SJCRH30 (cell line): ENCODE measurements at places on chromosomes 5 and 9.

- H3K27me3 ChIP-seq: no peaks in the 10 kb centered on the region; the same call in 1 of the 2 replicates
- no peak overlapping the region for H3K27ac ChIP-seq
- peak; percentile 78 for DNase-seq
- H3K4me1 ChIP-seq: peaks cover 13% of the 10 kb centered on the region
- no peaks in the 10 kb centered on the region for H3K36me3 ChIP-seq
Observed at GRCh38 chr9:83959061-83959460, 21.0 kb downstream of the HNRNPK start.

DNA sequence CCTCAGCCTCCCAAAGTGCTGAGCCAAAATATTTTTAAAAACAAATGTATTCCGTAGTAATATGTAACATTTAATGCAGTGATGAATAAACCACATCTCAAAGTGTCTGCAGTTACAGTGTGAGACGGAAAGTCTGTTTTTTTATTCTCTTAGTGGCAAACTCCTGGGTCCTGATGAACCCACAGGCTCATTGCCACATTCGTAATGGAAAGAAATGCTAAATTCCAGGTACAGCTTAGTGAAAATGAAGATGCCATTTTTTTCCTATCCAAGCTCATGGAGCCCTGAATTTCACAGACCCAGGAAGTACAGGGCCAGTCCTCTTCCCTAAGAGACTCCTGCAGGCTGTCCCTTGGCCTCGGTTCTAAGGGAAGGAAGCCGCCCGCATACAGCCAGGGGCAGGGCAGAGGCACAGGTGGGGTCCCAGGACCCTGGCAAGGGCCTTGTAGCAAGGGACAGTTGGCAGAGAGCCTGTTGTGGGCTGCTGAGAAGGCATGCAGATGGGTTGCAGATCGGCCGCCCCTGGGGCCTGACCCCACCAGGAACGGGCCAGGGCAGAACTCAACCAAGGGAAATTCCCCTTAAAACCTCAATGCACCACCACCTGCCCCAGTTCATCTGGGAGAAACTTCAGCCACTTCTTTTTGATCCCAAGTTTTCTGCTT is 36.2 kb downstream of the IPPK start:
- H3K4me3 ChIP-seq: no peak overlapping the region
- peaks cover 36% of the 10 kb centered on the region for H3K36me3 ChIP-seq
- no peak for DNase-seq
- H3K27ac ChIP-seq: no peak overlapping the region
- no peaks in the 10 kb centered on the region for H3K4me1 ChIP-seq

GRCh38 chr5:127435821-127436220 is 81.6 kb upstream of the PRRC1 start:
- H3K27ac ChIP-seq: no peak overlapping the region
- H3K27me3 ChIP-seq: no peaks in the 10 kb centered on the region
- no peak overlapping the region for H3K4me3 ChIP-seq
- H3K36me3 ChIP-seq: peaks cover 4% of the 10 kb centered on the region; the same call in 1 of the 2 replicates
- H3K4me1 ChIP-seq: no peaks in the 10 kb centered on the region

GRCh38 chr9:126701813-126702140 is 88.0 kb downstream of the LMX1B start:
- H3K4me3 ChIP-seq: no peak overlapping the region
- H3K4me1 ChIP-seq: peaks cover 11% of the 10 kb centered on the region
- H3K36me3 ChIP-seq: no peaks in the 10 kb centered on the region
- 0 out of 2 replicates have a peak, but pooled peaks cover 4% of the 10 kb centered on the region for H3K27me3 ChIP-seq
- no peak for DNase-seq

DNA sequence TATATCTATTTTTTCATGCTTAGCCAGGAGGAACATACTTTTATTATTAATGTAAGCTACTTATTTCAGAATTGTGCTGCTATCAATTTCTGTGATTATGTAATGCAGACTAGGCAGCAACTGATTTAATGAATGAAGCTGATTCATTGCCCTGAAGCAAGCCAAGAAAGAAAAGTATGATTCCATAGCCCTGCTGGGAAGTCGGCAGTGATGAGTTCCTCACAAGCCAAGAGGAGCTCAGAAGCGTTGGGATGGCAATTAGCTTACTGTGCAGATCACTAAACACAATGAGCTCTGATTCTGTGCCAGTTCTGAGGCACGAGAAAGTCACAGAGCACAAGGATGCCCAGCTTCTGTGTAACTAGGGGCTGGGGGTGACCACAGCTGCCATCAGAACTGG is 254.3 kb upstream of the KLF9 start:
- H3K36me3 ChIP-seq: no peaks in the 10 kb centered on the region
- no peak for DNase-seq
- H3K4me3 ChIP-seq: no peak overlapping the region
- no peaks in the 10 kb centered on the region for H3K4me1 ChIP-seq

GRCh38 chr5:135136546-135136945 is 102.5 kb upstream of the PITX1 start:
- no peak overlapping the region for H3K27ac ChIP-seq
- H3K4me3 ChIP-seq: no peak overlapping the region
- DNase-seq: no peak
- no peaks in the 10 kb centered on the region for H3K27me3 ChIP-seq
- H3K4me1 ChIP-seq: peaks cover 13% of the 10 kb centered on the region

- DNase-seq: no peak
- no peak overlapping the region for H3K27ac ChIP-seq
- H3K36me3 ChIP-seq: peaks cover 44% of the 10 kb centered on the region
- H3K4me1 ChIP-seq: no peaks in the 10 kb centered on the region
- no peaks in the 10 kb centered on the region for H3K27me3 ChIP-seq
Observed at GRCh38 chr5:32100230-32100629, 73.9 kb downstream of the GOLPH3 start.

- H3K27ac ChIP-seq: no peak overlapping the region
- H3K36me3 ChIP-seq: no peaks in the 10 kb centered on the region
- DNase-seq: no peak
- H3K27me3 ChIP-seq: no peaks in the 10 kb centered on the region
Observed at GRCh38 chr5:163395792-163396191, 41.6 kb upstream of the CCNG1 start.

GRCh38 chr5:62286834-62287233 is 19.2 kb upstream of the KIF2A start:
- H3K4me3 ChIP-seq: no peak overlapping the region
- H3K27ac ChIP-seq: no peak overlapping the region
- no peaks in the 10 kb centered on the region for H3K4me1 ChIP-seq
- DNase-seq: no peak

DNA sequence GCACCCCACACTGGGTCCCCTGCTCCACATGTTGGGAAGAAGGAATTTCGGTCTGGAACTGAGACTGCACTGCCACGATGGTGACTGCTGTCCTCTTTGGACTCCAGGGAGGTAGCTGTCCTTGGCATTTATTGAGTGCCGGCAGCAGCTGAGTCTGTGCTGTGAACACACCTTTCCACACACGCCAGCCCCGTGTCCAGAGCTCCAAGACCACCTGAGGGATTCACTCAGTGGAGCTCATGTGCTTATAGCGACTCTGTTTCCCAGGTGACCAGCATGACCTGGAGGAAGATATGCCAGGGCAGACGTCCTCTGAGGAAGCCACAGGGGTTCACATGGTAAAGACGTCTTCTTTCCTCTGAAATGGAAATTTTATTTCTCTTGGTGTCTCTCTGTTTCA is 33.2 kb upstream of the FLT4 start:
- no peak overlapping the region for H3K4me3 ChIP-seq
- no peaks in the 10 kb centered on the region for H3K4me1 ChIP-seq

DNA sequence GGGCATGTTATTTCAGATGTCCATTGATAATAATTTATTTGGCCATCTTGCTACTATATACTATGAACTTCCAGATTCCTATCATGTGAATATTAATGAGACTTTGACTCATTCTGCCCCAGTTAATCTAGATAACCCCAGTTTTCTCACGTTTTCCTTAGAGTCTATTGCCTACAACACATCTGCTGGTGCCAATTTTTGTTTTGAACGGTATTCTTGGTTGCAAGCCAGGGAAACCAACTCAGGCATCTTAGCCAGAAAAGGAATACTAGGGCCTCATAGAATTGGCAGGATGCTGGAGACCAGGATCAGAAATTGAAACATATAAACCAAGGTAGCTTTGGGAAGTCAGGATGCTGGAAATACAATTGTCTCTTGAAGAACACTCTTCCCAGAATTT is 28.0 kb upstream of the NPR3 start:
- no peaks in the 10 kb centered on the region for H3K27me3 ChIP-seq
- DNase-seq: no peak
- H3K4me1 ChIP-seq: peaks cover 7% of the 10 kb centered on the region
- H3K36me3 ChIP-seq: no peaks in the 10 kb centered on the region
- H3K27ac ChIP-seq: no peak overlapping the region

- H3K36me3 ChIP-seq: peaks cover 2% of the 10 kb centered on the region; the same call in 1 of the 2 replicates
- H3K4me1 ChIP-seq: peaks cover 5% of the 10 kb centered on the region
Observed at GRCh38 chr5:109329333-109330237, 80.2 kb downstream of the PJA2 start.

GRCh38 chr5:161278739-161279660 is 267.5 kb downstream of the GABRB2 start:
- no peaks in the 10 kb centered on the region for H3K27me3 ChIP-seq
- no peak for DNase-seq
- H3K4me1 ChIP-seq: no peaks in the 10 kb centered on the region
- no peak overlapping the region for H3K4me3 ChIP-seq
- no peaks in the 10 kb centered on the region for H3K36me3 ChIP-seq

- H3K27ac ChIP-seq: no peak overlapping the region
- H3K27me3 ChIP-seq: no peaks in the 10 kb centered on the region
- H3K36me3 ChIP-seq: no peaks in the 10 kb centered on the region
- peaks cover 6% of the 10 kb centered on the region for H3K4me1 ChIP-seq
Observed at GRCh38 chr9:118038713-118039112, 334.5 kb downstream of the TLR4 start.

GRCh38 chr5:142141463-142141862 is 32.9 kb downstream of the NDFIP1 start:
- H3K4me3 ChIP-seq: no peak overlapping the region
- no peaks in the 10 kb centered on the region for H3K4me1 ChIP-seq
- H3K36me3 ChIP-seq: peaks cover 14% of the 10 kb centered on the region
- DNase-seq: peak; percentile 40
- no peak overlapping the region for H3K27ac ChIP-seq

- DNase-seq: peak; percentile 72
- H3K27ac ChIP-seq: no peak overlapping the region
- H3K27me3 ChIP-seq: no peaks in the 10 kb centered on the region
- peaks cover 9% of the 10 kb centered on the region for H3K4me1 ChIP-seq
- H3K36me3 ChIP-seq: no peaks in the 10 kb centered on the region
Observed at GRCh38 chr9:98899408-98900056, 44.2 kb upstream of the COL15A1 start.

DNA sequence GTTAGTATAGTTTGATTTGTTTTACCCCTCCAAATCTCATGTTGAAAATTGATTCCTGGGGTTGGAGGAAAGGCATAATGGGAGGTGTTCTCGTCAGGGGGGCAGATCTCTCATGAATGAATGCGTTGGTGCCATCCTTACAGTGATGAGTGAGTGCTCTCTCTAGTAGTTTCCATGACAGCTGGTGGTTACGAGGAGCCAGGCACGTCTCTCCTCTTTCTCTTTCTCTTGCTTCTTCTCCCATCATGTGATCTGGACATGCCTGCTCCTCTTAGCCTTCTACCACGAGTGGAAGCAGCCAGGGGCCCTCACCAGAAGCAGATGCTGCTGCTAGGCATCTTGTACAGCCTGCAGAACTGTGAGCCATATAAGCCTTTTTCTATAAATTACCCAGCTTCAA is 454.1 kb downstream of the EFNA5 start:
- no peak overlapping the region for H3K4me3 ChIP-seq
- H3K27ac ChIP-seq: no peak overlapping the region
- no peak for DNase-seq
- no peaks in the 10 kb centered on the region for H3K27me3 ChIP-seq
- H3K4me1 ChIP-seq: peaks cover 11% of the 10 kb centered on the region; the same call in 1 of the 2 replicates
- no peaks in the 10 kb centered on the region for H3K36me3 ChIP-seq

GRCh38 chr9:98995971-98996504 is 52.3 kb downstream of the COL15A1 start:
- H3K4me3 ChIP-seq: no peak overlapping the region
- H3K27me3 ChIP-seq: no peaks in the 10 kb centered on the region
- peaks cover 9% of the 10 kb centered on the region for H3K4me1 ChIP-seq
- H3K36me3 ChIP-seq: no peaks in the 10 kb centered on the region
- no peak for DNase-seq

- no peak for DNase-seq
- H3K27ac ChIP-seq: no peak overlapping the region
- no peak overlapping the region for H3K4me3 ChIP-seq
- H3K27me3 ChIP-seq: no peaks in the 10 kb centered on the region
- H3K36me3 ChIP-seq: no peaks in the 10 kb centered on the region
- H3K4me1 ChIP-seq: no peaks in the 10 kb centered on the region; the same call in 1 of the 2 replicates
Observed at GRCh38 chr9:120702075-120702474, 12.2 kb downstream of the MEGF9 start.

DNA sequence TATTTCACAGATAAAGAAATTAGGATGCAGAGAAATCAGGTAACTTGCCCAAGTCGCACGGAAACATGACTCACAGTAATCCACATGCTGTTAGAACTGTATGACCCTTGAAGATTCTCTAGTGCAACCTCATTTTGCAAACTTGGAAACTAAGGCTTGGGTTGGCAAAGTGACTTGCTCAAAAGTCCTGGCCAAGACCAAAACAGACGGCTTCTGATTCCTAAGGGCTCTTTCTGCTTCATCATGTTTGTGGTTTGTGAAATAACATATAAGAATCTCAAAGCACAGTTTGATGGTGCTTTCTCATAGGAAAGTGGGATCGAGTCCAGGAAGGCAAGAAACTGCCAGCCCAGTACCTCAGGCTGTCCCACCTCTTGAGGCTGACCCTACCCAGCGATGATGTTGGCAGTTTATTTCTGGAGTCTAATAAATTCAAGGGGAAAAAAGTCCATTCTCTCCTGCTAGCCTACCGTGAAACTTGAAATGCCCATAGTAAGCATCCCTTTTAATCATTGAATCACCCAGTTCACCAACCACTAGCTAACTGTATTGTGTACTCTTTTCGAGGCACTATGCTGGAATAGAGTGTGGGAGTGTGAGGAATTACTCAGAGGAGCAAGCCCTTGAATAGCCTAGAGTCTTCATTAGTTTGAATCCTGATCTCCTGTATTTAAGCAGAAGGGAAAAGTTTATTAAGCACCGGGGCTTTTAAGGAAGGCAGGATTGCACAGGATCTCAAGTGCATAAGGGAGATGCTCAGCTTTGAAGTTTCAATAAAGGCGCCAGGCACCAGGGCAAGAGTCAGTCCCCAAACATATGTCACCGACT is 14.1 kb downstream of the CAPSL start:
- DNase-seq: no peak
- H3K36me3 ChIP-seq: no peaks in the 10 kb centered on the region
- H3K27me3 ChIP-seq: peaks cover 7% of the 10 kb centered on the region; the same call in 1 of the 2 replicates
- no peaks in the 10 kb centered on the region for H3K4me1 ChIP-seq
- H3K4me3 ChIP-seq: no peak overlapping the region

- H3K36me3 ChIP-seq: no peaks in the 10 kb centered on the region
- peak; percentile 19 for DNase-seq
- no peak overlapping the region for H3K4me3 ChIP-seq
- peaks cover 5% of the 10 kb centered on the region for H3K4me1 ChIP-seq
- peak overlapping the region; percentile 34 for H3K27ac ChIP-seq
Observed at GRCh38 chr9:21708260-21708711, 94.2 kb upstream of the MTAP start.

DNA sequence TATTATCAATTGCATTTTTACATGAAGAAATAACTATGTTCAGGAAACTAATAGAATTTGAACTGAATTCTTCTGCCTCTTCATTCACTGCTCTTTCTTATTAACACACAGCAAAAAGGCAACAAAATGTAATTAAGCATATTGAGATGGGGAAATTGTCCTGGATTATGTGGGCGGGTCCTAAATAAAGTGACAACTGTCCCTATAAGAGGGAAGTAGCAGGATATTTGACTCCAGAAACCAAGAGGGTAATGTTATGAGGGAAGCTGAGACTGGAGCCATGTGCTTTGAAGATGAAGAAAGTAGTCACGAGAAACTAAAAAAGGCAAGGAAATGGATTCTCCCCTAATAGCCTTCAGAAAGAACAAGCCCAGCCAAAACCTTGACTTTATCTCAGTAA is 311.2 kb upstream of the PIK3R1 start:
- H3K27ac ChIP-seq: no peak overlapping the region
- H3K4me1 ChIP-seq: no peaks in the 10 kb centered on the region
- no peak for DNase-seq
